ENCODE measurements at places on chromosomes 2 and 18.
A peak's percentile ranks its signal among the peaks of the same experiment; 100 is the strongest.

- DNase-seq, result no peak
Observed at GRCh38 chr18:62164310-62164709, 22.5 kb downstream of the PIGN start.

- DNase-seq, result no peak
Observed at GRCh38 chr18:60060578-60060977, 160.8 kb downstream of the PMAIP1 start.

- DNase-seq, result no peak
Observed at GRCh38 chr18:33576999-33577646, 896 bp upstream of the ASXL3 start.

DNA sequence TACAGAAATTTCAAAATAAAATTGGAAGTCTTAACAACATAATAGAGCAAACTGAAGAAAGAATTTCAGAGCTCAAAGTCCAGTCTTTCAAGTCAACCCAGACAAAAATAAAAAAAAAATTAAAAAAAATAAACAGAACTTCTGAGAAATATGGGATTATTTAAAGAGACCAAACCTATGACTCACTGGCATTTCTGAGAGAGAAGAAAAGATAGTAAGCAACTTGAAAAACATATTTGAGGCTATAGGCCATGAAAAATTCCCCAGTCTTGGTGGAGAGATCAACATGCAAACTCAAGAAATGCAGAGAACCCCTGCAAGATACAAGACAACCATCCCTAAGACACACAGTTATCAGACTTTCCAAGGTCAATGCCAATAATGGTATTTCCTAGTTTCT is 167.4 kb downstream of the RNF144A start:
- DNase-seq, result no peak

DNA sequence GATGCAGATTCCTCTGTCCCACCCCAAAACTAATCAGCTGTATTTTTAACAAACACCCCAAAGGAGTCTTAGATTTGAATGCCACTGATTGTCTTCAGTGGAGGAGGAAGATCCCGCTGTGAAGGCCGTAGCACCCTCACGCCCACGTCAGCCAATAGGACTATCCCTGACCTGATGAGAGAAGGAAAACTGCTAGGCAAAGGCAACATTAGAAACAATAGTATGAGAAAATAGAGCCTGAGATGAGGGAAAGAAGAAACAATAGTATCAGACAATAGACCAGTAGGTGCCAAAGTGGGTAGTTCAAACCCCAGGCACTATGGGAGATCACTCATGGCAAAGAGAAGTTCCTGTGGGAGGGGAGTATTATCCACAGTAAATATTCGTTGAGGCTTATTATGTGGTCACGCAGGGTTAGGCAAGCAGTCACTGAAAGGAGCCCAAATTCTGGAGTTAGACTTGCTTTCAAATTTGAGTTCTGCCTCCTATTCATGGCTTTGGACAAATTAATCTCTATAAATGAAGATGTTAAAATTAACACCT is 2.8 kb downstream of the PCBP1 start:
- no peak for DNase-seq

- no peak for DNase-seq
Observed at GRCh38 chr2:68093634-68094033, 30.8 kb upstream of the C1D start.

DNA sequence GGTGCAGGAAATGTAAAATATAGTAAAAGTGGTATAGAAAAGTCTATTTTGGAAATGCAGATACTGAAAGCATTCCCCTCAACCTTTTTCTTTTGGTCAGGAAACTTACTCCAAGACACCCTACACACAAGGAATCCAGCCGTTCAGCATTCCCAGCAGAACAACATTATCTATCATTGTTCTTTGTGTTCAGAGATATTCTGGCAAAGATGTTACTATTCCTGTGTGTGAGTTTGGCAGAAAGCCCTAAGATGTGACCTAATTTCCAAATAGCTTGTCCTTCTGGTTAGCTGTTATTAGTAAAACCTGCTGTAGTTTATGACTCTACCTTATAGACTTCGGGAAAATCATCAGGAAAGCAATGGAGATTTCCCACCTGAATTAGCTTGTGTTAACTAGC is 78.1 kb upstream of the PELI1 start:
- DNase-seq, result peak; percentile 81

- DNase-seq, result no peak
Observed at GRCh38 chr18:49521216-49521835, 34.3 kb upstream of the C18orf32 start.

GRCh38 chr2:16664052-16664731 is 1.4 kb downstream of the CYRIA start:
- DNase-seq, result peak; percentile 40

- DNase-seq, result no peak
Observed at GRCh38 chr2:241451840-241452506, 56.4 kb downstream of the STK25 start.

DNA sequence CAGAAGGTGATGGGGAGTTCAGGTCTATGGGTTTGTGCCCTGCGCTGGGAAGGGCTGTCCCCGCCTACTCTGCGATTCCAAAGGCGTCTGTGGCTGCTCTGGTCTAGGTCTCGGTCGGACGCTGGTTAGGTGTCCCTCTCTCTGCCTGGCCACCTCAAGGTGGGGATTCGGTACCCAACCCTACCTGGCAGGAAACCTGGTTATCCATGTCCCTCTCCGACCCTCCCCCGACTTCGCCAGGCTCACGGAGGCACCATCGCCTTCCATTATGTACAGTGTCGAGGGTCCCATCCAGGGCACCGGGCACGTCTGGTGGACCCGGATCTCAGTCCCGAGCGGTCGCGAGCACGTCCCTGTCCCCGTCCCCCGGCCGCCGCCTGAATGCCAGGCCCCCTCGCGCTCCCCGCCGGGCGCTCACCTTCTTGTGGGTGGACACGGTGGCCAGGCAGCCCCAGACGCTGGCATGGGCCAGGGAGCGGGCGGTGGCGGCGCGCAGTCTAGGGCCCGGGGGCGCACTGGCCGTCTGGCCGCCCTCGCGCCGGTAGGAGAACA is 628 bp downstream of the CREG2 start:
- no peak for DNase-seq

- DNase-seq, result no peak
Observed at GRCh38 chr2:9847140-9847539, 3.9 kb downstream of the TAF1B start.

- DNase-seq, result no peak
Observed at GRCh38 chr2:200871151-200871550, 6.7 kb upstream of the CLK1 start.

DNA sequence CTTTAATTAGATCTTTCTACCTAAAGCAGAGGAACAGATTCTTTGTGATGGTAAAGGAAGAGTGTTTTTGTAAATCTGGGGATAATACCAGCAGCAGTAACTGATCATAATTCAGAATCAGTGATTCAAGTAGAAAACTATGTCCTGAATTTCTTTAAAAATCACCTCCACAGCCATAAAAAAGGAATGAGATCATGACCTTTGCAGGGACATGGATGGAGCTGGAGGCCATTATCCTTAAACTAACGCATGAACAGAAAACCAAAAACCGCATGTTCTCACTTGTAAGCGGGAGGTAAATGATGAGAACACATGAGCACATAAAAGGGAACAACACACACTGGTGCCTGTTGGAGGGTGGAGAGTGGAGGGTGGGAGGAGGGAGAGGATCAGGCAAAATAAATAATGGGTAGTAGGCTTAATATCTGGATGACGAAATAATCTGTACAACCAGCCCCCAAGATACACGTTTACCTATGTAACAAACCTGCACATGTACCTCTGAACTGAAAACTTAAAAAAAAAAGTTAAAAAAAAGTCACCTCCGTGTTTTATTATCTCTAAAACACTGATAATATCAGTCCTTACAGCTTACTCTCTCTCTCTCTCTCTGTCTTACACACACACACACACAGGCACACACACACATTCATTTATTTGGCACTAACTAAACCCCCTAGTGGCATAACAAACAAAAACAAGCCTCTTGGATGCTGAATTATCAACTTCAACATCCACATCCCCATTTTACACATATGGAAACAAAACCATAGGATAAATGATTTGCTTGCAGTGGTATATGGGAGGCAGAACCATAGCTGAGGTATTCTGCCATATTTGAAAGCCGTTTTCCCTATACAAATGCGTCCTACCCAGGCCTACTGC is 1.4 kb downstream of the TM4SF20 start:
- no peak for DNase-seq

DNA sequence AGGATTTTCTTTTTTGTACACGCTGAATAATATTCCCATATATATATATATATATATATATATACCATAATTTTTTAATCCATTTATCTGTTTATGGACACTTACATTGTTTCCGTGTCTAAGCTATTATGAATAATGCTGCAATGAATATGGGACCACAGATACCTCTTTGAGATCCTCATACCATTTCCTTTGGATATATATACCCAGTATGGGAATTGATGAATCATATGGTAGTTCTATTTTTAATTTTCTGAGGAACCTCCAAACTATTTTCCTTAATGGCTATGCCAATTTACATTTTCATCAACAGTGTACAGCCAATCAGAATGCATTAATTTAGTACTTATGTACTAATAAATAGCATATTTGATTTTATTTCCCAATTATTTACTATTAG is 53.1 kb downstream of the MERTK start:
- no peak for DNase-seq

- no peak for DNase-seq
Observed at GRCh38 chr2:22055784-22056620, 932.2 kb downstream of the TDRD15 start.

DNA sequence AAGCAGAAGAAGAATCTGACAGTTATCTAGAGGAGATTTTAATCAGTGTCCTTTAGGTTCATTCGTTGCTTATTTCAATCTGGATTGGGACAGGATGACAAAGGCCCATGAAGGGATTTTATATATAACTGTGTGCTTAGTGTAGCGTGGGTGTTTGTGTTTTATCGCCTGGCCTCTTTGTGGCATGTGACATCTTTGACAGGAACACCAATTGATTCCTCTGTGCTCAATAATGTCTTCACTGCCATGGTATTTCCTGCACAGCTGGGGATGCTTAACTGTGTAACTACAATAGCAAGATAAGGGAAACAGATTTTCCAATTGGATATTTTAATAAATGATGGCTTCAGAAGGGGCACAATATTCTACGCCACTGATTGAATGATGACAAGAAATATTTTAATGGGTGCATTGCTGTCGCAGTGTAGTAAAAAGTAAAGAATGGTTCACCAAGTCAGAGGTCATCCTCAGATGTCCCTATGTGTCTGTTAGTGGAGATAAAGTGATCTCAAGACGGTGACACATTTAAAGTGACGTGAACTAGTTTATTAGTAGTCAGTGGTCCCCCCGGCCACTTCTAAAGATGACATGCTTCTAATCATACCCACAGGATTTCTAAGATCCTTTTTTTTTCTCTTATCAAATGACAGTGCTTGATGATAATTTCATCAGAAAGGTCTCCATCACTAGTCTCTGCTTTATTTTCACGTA is 160.4 kb downstream of the AGAP1 start:
- no peak for DNase-seq

DNA sequence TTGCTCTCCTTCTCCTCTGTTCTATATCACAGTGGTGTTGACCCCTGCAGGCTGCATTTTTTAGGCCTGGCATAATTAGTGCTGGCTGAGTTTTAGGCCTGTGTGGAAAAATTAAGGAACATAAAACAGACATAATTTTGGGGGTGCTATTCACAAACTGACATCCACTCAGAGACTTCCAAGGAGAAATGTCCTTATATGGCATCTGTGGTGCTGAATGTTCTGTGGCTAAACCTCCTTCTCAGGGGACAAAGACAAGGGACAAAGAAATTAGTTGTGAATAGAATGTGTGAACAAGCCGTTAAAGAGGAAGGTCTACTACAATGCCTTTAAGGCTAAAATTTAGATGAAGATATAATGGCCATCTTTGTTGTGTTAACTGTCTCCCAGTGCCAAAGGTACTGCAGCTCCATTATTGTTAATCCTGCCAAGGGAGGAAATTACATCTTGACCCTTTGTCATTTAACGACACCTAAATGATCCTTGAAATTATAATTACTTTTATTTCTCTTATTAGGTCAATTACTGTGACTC is 870.0 kb upstream of the CHAC2 start:
- DNase-seq, result no peak

DNA sequence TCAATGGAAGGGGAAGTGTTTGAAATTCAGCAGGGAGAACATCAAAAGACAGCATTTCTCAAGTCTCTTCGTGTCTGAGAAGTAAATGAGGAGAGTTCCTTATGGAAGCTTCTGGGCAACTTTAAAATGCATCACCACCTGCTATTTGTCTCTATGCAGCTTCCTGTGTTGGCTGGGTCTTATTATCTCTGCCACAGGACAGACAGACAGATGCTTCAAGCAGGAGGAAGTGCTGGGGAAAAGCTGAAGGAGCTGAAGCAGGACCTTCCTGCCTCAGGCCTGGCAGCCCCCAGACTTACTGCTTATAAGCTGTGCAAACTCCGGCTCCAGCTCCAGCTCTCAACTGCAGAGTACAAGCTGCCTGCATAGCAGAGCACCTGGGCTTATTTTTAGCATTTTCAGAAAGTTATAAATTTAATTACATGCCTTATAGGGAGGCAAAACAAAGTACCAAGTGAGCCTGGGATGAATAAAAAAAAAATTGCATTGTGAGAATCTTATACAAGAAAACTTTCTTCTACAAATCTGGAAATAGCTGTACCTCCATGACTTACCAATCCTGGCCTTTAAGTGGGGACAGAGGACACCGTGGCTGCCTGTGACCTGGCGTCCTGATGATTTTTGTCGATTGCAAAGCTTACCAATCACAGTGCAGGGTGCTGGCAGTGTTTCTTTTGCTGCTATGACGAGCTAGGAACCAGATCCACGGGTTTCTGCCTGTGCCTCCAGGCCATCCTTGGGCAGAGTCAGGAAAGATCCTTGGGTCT is 206.3 kb downstream of the SEPTIN10 start:
- DNase-seq, result no peak

DNA sequence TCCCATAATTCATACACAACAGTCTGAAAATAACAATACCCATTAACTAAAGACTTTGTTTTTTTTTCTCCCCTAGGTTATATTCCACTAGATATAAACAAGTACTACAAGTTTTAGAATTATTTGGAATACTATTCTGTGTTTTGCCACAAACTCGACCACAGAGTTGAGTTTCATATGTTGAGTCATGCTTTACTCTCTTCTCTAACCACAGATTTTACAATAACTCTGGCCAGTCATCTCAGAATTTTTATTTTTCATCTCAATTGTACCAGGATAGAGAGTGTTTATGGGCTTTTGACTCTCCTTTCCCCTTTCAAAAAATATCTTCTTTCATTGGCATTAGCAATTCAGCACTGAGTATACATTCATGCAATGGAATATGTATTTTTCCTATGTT is 348.7 kb upstream of the GALNT5 start:
- no peak for DNase-seq

DNA sequence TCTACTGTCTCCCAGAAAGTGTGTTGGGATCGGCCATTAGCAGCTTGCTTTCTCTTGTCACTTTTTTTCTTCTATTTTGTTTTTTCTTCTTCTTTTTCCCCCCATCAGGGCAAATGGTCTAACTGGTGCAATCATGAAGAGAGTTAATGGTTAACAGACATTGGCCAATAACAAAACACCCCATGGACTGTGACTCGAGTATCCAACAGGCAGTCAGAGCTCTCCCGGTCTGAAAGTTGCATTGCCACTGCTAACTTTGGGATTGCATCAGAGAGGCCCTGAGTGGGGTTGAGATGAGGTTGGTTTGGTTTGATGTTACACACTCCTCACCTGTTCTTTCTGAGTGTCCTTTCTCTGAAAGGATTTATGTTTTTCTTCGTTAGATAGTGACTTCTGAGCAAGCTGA is 12.9 kb upstream of the SNORC start:
- no peak for DNase-seq

GRCh38 chr18:12048827-12049175 is 44.8 kb upstream of the ANKRD62 start:
- no peak for DNase-seq

All from cerebellar nuclear complex (tissue), 1 donor.